ENCODE measurements at places on chromosomes 16 and 17. TPM values are rescaled to one million over a fixed set of nuclear protein-coding genes. Genes with fewer than 3 reads are reported as not detected.

The KRT31 gene
- not detected for total RNA-seq

The GPR142 gene
- total RNA-seq = not detected

The KRT20 gene
- not detected for total RNA-seq

The LHX1 gene
- total RNA-seq = not detected

GRCh38 chr17:48630925-48631692 lies 5.0 kb upstream of the HOXB9 start:
- no peak for DNase-seq
